ENCODE measurements at places on chromosomes 5 and 9. TPM values are rescaled to one million over a fixed set of nuclear protein-coding genes. Genes with fewer than 3 reads are reported as not detected.

- no peak for DNase-seq
Observed at GRCh38 chr5:2704806-2705645, 46.5 kb downstream of the IRX2 start.

DNA sequence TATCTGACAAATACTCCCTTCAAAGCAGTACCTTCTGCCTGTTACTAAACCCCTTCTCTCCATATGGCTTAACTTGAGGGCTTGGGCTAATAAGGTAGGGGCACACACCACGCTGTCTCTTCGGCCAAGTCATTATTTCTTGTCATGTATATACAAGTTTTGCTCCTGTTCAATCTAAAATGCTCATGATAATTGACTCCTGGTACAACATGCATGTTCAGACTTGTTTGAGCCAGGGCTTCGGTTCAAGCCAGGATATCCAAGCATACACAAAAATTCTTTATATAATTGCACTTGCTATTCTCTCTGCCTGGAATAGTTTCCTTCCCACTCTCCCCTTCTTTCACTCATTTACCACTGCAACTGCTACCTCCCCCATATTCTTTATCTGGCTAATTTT lies 756.0 kb upstream of the C9orf72 start:
- DNase-seq, result no peak

- DNase-seq, result no peak
Observed at GRCh38 chr5:157193699-157194424, 13.2 kb downstream of the ITK start.

- DNase-seq, result no peak
Observed at GRCh38 chr5:34749431-34749873, 89.5 kb upstream of the TTC23L start.

- no peak for DNase-seq
Observed at GRCh38 chr5:9483243-9483642, 62.6 kb downstream of the SEMA5A start.

GRCh38 chr9:570187-570586 lies 271.3 kb upstream of the DMRT1 start:
- no peak for DNase-seq

DNA sequence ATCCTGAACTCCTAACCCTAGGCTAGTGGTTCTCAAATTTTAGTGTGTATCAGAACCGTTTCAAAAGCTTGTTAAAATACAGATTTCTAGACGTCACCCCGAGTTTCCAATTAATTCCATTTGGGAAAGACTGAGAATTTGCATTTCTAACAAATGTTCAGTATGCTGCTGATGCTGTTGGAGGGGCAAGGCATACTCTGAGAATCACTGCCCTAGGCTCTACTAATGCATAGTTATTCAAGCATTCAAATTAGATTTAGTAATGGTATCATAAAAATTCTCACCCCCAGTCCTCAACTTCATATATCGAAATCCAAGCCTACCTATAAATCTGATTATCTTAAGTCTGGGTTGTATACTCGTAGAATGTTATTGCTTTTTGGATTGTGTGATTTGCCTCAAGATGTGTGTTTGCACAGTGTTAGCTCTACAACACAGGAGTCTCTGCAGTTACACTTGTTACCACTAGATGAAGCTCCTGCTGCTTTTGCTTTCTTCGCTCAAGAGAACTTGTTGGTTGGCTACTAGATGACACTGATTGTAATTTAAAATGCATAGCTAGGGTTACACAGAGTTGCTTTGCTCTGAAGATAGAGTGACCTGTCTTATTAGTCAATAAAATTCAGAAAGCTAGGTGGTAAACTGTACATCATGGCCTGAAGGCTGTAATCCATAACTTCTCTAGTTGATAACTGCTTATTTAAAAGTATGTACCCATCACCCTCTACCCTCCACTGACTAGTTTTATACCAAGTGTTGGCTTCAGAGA lies 7.5 kb upstream of the ERAP2 start:
- DNase-seq, result no peak

DNA sequence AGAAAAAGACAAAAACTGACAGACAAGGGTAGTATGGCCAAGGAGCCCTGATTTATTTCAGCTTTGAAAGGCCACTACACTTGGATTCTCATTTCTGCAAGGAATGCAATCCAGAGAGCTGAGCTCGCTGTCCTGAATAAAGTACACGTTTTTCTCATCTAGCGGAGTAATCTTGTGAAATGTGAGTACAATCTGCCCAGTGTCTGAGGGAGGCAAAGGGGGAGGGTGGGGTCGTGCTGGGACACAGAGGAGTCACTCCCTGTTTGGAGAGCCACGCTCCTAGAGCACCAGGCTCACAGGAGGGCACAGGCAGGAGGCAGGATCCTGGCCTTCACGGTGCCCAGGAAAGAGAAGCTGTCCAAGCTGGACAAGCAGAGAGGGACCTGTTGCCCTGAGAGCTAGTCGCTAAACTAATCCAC lies 51.0 kb upstream of the IFNK start:
- peak; percentile 69 for DNase-seq

DNA sequence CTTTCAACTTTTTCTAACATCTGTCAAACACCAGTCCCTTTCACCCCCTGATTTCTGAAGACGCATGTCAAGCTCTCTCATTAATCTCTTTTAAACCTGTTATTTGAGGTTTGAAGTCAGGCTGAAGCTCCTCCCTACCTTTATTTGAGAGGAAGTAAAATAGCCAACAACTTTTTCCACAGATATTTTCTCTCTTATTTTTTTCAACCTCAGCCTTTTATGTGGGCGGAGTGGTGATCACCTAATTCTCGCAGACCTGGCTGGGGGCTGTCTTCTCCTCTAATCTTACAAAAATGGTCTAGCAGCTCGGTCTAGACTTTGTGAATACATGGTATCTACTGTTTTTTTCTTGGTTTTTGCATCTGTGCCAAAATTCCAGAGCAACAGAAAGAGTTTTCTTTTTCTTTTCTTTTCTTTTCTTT lies 395.7 kb upstream of the ACTBL2 start:
- no peak for DNase-seq

DNA sequence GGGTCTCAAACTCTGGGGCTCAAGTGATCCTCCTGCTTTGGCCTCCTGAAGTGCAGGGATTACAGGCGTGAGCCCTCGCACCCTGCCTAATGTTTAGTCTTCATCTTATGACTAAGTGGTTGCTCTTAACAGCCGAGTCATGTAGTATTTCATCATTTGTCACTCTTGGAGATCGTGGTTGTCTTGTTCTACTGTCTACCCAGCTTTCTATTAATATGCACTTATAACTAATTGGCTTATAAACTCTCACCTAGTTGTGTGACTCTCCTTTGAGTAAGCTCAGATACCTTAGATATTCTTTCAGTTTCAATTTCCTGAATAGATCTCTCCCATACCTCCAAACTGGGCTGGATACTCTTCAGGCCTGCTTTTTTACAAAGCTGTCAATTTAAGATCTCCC lies 19.9 kb downstream of the SLC44A1 start:
- no peak for DNase-seq

DNA sequence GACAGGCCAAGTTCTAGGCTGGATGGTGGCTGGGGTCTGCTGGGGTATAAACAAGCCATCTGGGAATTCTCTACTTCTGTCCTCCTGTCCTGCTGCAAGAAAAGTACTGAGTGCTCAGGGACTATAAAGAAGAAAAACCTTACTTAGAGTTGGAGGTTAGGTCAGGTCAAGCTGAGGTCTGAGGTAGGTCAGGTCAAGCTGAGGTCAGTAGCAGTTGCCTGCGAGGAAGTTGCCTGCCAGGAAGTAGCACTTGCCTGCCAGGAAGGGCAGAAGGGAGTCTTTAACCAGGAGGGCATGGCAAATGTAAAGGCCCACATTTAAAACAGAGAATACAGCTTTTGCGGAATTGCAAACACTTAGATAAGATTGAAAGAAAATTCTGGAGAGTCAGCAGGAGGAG lies 51.3 kb upstream of the PRLR start:
- no peak for DNase-seq

- DNase-seq, result no peak
Observed at GRCh38 chr5:37816883-37817282, 23.0 kb downstream of the GDNF start.

Gene LURAP1L
- total RNA-seq, result 1.5 TPM

Gene VDAC1
- 112 TPM for total RNA-seq

Gene B4GALT1
- total RNA-seq, result 36.0 TPM
